ENCODE measurements at places on chromosomes 5 and 9.

- no peak for DNase-seq
Measured at GRCh38 chr5:55173687-55174230, 782 bp upstream of the CDC20B start.

GRCh38 chr9:78304357-78304756, 7.4 kb downstream of the PSAT1 start:
- no peak for DNase-seq

GRCh38 chr5:34666392-34667080, 10.4 kb downstream of the RAI14 start:
- DNase-seq = no peak

DNA sequence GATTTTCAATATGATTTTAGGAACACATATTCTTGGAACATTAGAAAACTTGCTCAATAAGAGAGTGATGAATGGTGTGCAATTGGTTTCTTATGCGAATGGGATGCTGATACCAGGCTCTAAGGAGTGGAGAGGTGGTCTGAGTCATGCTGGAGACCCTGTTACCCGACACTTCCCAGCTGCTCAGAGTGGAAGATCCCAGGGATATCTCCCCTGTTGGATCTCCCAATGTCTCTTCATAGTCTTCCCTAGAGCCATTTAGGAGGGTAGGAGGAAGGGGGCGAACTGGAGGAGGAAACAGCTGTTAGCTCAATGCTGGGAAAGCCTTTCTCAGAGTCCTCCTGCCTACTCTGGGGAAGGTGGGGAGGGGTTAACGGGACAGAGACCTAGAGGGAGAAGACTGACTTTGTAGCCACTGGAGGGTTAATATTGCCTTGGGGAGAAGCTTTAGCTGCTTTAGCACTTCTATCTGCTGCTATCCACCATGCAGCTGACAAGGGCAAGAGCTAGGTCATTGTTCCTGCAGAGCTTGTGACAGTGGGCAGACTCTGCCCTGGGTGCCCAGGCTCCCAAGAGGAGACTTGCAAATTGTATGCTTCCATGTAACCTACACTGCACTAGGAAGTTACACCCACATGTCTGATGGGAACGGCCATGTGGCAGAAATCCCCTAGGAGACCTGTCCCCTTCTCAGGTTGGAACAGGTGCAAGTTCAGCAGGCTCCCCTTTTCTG, 301.0 kb downstream of the GADD45G start:
- no peak for DNase-seq

- DNase-seq = no peak
Measured at GRCh38 chr9:122372856-122373845, 2.3 kb downstream of the PTGS1 start.

DNA sequence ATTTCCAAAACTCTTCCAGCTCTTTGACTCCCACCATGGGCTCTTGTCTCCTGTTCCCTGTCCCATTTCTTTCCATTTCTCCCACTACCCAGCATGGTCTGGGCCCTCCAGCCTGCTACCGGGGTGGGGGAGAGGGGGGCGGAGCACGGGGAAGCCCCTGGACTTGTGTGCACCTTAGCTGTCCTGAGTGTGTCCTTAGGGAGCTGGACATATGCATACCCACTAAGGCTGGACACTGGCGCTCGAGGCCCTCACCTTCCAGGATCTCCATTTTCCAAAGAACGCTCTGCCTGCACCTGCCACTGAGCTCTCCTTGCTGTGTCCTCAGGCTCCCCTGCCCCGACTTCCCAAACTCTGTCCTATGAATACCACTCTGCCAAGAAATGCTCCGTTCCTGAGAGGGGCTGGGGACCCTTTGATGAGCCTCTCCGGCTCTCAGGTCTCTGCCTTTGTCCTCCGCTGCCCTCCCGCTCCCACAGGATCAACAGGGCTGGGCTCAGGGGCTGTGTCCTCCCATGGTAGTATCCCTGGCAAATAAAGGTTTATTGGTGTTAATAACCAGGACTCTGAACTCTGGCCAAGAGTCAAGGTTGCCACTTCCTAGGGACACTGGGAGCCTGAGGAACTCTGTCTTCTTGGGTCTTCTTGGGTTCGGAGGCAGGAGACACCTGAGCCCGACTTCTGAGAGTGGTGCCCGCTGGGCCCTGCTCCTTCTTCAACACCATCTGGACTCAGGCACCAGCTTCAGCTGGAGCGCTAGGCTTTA, 831 bp upstream of the SHROOM1 start:
- no peak for DNase-seq

GRCh38 chr5:62143268-62144229, 162.5 kb upstream of the KIF2A start:
- no peak for DNase-seq

GRCh38 chr9:16681652-16681987, 188.8 kb downstream of the BNC2 start:
- DNase-seq = no peak

GRCh38 chr9:19379697-19380046, 364 bp downstream of the RPS6 start:
- DNase-seq = no peak

DNA sequence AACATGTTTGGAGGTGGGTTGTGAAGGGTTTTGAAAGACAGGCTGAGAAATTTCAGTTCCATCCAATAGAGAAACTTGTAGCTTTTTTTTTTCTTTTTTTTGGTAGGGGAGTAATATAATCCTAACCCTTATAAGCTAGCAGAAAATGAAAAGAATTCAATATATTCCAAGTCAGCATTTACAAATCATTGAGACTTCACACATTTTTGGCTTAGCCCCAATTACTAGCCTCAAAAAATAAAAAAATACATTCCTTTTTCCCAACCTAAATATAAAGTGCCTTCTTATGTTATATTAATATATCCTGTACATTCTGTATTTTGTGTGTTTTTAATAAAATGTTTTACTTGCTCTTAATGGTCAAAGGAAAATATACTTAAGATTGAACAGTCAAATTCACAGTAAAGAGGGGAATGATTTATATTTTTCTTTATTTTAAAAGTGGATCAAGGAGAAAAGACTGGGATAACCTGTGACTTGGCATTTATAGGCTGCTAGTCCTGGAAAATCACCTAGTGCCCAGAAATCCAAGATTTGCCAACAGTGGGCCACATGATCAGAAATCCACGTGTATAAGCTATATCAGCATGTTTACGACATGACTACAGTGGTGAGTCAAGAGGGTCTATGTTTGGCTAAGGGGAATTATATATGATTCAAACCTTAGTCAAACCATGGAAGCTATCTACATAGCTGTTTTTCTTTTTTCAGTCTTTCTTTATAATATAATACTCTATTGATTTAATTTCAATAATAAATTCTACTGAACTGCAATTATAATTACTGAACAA, 14.5 kb downstream of the HACD4 start:
- DNase-seq = no peak

DNA sequence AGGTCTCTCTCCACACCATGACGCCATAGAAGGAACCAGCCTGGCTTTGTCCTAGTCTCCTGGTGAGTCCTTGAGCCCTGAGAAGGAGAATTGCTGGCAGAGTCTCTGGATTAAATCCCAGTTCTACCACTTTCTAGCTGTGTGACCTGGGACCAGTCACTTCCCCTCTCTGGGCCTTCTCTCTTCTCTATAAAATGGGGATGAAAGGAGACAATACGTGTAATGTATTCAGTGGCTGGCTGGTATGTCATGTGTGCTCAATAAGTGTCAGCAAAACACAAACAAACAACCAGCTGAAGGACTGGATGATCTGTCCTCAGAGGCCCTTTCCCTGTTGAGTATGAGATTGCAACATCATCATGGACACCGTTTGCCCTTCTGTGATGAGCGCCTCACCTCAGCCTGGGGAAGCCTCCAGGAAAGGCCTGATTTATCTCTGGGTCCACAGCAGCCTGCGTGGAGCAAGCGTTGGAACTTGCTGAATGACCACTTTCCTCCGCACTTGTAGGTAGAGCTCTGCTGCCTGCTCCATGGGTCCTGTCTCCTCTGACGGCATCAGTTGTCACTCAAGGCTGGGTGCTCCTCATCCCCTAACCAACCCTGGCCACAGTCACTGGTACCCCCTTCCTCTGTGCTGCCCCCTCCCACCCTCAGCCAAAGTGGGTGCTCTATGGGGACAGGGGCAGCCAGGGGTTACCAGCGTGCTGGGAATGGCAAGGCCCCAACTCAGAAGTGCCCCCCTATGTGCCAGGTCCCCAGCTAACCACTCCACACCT, 3.6 kb upstream of the NR5A1 start:
- no peak for DNase-seq

- no peak for DNase-seq
Measured at GRCh38 chr5:32089146-32090000, 84.7 kb downstream of the GOLPH3 start.

DNA sequence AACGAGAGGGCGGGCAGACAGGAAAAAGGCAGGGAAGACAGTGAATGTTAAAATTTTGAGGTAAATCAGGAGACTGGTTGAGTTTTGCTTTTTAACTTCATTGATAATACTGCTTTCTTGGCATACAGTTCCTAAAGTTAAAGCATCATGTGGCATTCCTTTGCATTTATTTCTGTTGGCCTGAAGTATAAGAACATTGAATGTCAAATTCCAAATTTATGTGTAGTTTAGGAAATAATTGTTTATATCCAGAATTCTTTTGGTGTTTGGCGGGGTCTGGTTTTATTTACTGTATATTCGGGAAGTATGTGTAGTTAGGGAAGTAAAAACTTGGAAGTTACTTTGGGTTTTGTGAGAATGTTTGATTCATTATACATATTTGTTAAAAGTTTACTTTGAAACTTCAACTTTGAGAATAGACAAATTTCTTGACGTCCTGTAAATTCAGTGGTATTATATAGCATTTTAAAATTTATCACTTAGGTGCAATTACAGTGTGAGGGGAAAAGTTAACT, 83.2 kb downstream of the PTPDC1 start:
- DNase-seq = no peak

DNA sequence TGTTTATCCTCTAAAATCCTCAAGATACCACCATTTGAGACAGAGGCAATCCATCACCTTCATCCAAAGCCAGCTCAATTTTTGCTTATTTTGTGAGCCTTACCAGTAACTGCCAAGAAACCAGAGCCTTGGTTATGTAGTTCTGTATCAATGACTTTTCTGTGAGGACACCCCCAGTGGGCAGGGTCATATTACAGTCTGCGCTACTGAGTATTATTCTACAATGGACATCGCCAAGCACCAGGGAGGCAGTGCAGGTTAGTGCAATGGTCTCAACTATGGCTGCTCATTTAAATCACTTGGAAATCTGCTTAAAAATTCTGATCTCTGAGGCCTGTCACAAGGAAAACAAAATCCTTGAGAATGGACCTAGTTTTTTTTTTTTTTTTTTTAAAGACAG, 90.5 kb upstream of the NIPAL4 start:
- DNase-seq = no peak

- no peak for DNase-seq
Measured at GRCh38 chr9:97543561-97543960, 42.1 kb downstream of the TMOD1 start.

DNA sequence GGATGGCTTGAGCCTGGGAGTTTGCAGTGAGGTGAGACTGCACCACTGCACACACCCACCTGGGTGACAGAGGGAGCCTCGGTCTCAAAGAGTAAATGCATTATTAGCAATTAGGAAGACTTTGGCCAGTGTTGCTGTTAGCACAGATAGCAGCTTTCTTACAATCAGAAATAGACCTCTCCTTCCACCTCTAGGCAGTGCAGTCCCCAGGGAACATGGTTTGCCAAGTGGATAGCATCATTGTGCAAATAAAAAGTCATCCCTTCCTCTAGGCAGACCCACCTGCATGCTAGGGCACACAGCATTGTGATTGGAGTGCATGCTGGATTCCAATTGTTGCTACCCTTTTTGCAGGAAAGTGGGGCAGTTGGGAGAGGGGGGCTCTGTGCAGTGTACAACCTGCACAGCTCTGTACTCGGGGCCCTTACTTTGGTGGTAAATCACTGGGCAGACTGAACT, 77.9 kb upstream of the KLF9 start:
- DNase-seq = no peak

- no peak for DNase-seq
Measured at GRCh38 chr5:106818552-106818951, 852.2 kb downstream of the EFNA5 start.

DNA sequence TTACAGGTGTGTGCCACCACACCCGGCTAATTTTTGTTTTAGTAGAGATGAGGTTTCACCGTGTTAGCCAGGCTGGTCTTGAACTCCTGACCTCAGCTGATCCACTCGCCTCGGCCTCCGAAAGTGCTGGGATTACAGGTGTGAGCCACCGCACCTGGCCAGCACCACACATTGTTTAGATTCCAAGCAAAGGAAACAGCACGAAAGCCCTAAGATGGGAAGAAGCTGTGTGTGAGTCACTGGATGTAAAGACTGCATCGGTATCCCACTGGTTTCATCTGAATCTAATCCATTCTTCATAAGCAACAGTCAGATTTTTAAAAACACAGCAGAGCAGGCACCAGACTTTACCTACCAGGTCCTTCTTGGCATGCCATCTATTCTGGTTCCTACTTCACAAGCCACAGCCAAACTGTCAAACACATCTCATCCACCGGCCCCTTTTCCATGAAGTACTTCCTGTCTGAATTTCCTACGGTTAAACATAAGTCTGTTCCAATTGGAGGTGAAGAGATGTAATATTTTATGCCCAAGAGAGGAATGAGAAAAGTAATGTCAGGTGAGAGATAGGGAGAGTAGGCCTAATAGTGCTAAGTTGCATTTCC, 17.4 kb downstream of the UBTD2 start:
- no peak for DNase-seq

- DNase-seq = no peak
Measured at GRCh38 chr5:102796498-102796897, 41.4 kb downstream of the PAM start.

DNA sequence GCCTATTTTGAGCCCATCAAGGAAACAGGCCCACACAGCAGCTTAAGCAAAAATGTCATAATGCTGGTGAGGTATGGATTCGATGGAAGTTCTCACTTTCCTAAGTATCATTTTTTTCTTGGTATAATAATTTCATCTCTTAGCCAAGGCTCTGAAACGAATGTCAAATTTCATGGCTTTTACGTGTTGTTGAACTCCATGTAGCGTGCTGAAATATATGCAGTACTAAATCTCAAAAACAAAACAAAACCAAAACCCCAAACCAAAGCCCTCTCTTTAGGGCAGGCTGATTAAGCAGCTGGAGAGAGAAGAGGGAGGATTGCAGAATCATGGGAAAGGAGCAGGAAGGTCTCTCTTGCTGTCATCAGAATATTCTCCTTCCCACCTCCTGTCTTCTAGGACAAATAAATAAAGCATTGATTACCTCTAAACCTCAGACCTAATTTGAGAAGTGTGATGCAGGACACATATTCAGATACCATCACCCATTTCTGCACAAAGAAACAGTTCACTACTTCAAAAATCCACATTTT, 58.3 kb downstream of the TMEM174 start:
- no peak for DNase-seq

- no peak for DNase-seq
Measured at GRCh38 chr5:169202969-169203368, 98.0 kb downstream of the SLIT3 start.

- DNase-seq = no peak
Measured at GRCh38 chr5:170611449-170612090, 107.8 kb downstream of the KCNIP1 start.
